ENCODE measurements at places on chromosomes 4 and X.

DNA sequence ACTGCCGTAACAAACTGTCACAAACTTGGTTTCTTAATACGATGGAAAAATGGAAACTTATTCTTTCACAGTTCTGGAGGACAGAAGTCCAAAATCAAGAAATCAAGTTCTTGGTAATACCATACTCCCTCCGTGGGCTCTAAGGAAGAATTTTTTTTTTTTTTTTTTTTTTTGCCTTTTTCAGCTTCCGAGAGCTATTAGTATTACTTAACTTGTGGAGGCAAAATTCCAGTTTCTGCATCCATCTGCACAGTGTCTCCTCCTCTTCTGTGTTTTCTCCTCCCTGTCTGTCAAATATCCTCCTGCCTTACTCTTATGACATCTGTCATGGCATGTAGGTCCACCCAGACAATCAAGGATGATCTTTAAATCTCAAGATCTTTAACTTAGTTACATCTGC lies 426.6 kb downstream of the SPRY1 start:
- DNase-seq = no peak

- peak; percentile 62 for DNase-seq
Measured at GRCh38 chr4:98261405-98262291, 464 bp downstream of the RAP1GDS1 start.

GRCh38 chrX:147910607-147911006 lies 1.1 kb upstream of the FMR1 start:
- DNase-seq = no peak

DNA sequence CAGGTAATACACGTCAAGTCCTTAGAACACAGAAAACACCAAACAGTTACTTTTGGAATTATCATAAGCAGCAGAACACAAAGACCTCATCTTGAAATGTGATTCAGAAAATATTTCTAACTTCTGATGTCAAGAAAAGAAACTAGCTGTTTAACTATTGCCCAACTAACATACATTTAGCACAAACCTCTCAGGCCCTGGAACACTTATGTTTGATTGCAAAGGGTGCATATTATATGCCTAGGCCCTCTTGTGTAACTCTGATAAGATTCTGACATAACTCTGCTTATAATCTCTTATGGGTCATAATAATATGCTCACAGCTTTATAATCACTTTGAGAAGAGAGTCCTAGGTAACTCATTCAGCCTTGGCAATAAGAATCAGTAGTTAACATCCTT lies 62.6 kb downstream of the TBC1D9 start:
- DNase-seq = no peak

DNA sequence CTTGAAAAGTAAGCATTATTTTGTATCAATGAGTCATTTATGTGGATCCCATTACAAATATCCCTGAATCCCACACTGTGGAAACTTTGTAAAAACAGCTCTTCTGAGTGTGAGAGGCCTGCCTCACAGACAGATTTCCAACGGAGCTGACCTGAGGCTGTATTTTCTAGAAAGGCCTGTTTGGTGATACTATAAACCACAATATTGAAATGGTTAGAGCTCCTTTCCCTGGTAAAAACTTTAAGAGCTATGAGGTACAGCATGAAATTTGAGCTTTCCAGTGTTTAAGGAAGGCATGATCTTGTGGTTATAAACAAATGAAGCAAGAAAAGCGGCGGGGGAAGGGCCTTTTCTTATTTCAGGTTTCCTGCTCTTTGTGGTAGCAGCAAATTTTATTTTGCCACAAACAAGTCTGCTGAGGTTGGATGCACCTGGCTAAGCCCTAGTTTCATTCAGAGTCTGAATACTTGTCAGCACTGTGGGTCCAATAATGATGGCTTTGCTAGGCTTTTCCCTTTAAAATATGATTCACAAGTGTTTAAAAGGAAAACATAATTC lies 86.8 kb upstream of the ETNPPL start:
- DNase-seq = no peak

DNA sequence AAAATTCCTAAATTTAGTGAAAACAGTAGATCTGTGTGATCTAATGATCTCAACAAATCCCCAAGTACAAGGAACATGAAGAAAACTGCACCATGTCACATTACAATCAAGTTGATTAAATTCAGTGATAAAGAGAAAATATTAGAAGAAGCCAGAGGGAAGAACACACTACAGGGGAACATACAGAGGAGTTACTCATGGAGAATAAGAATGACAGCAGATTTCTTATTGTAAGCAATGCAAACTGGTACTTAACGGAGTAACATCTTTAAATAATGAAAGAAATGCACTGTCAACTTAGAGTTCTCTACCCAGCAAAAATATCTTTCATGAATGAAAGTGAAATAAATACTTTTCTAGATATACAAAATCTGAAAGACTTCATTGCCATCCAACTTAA lies 21.1 kb downstream of the TLL1 start:
- no peak for DNase-seq

All from left hindlimb (tissue), 1 donor.